ENCODE measurements at places on chromosomes 3 and 15.
A peak's percentile ranks its signal among the peaks of the same experiment; 100 is the strongest.

DNA sequence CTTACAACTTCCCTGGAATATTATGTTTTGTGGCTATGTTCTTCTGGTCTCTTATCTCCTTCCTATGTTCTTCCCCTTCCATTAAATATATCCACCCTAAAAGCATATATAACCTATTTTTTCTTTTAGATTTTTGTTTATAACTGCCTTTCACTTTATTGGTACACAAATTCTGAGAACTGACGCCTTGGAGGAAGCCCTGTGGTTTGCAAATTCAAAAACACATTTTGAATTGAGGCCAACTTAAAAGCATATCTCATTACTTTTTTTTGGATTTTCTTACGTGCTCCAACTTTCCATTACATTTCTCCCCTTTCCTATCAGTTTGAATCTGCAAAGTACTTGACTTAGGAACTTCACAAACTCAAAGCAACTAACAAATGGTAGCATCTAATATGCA lies 15.3 kb upstream of the COLQ start:
- no peak for DNase-seq

- no peak for DNase-seq
Observed at GRCh38 chr15:92327033-92327432, 66.6 kb upstream of the ST8SIA2 start.

GRCh38 chr15:77024273-77025082 lies 29.6 kb downstream of the PSTPIP1 start:
- peak; percentile 10 for DNase-seq

DNA sequence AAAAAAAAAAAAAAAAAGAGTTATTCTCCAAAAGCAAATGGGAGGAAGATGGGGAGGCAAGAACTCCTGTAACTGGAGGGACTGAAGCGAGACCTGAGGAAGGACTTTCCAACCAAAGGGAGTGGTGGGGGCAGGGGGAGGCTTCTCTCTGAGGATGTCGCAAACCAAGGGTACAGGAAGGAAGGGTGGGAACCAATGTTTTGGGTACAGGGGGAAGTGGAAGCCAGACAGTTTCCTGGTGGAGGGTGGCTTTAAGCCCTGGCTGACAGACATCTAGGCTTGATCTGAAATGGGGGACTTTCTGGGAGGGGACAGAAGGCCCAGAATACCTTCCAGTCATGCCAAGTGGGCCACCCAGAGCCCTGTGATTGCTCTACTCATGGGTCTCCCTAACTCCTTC lies 27.0 kb downstream of the VIPR1 start:
- DNase-seq, result no peak

DNA sequence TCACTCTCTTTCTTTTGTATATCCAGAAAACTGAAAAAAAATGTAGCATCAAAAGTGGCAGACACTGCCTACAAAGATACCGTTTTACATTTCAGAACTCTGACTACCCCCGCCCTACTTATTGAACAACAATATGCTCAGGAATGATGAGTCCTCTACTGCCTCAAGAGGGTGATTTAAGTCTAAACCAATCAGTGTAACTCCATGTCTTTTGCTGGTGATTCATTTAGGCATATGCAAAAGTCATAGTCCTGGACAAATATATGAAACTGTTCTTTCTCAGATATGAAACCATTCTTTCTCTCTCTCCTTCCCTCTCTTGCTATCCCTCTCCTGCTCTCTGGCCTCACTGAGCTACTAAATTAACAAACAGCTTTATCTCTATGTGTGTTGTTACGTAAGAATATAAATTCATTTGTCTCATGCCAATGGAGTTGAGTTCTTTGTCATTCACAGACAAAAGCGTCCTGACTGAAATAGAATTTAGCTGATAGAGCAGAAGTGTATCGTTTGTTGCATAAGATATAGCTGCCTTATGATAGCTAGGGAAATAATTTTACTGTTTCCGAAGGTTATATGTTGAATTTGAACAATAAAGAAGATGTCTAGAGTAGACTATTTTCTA lies 133.7 kb upstream of the OSTN start:
- no peak for DNase-seq

DNA sequence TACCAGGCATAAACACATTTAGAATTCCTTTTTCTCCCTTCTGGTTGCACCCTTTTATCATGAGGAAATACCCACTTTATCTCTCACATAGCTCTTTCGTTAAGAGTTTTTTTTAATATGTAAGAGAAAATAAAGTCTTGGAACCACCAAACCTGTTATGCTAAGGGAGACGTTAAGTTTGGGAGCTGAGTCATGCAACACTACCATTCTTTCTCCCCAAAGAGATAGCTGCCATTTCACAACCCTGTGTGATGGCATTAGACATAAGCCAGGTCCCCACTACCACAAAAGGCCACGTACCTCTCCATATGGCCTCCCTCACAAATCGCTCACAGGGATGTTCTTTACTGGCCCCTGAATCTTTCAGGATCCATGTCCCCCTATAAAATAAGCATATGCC lies 7.6 kb upstream of the NIPA1 start:
- DNase-seq, result no peak

GRCh38 chr3:121844892-121845291 lies 9.9 kb downstream of the EAF2 start:
- no peak for DNase-seq

DNA sequence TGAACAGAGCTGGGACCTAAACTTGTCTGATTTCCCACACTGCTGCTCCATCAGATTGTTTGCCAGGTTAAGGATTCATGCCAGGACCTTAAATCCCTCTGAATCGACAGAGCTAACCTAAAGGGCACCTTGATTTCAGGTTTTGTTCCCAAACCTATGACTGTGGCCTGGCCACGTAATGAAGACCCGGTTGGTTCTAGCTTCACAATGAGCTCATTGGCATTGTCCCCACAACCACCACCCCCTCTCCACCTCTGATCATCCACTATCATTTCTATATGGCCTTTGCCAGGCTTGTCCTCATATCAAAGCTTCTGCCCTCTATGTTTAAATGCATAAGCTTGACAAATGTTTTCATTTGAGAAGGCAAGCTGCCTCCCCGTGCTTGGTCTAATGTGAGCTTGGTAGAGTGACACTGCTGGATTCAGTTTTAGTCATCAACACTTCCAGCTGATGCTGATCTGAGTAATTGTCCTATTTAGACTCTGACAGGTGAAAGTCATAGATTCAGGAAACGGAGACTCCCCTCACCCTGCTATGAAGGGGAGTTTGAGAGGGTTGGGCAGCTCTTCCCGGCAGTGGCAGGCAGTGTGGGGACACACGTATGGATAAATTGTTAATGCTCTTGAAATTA lies 407.1 kb upstream of the CFAP20DC start:
- no peak for DNase-seq

- DNase-seq, result no peak
Observed at GRCh38 chr3:78706906-78707523, 1060.8 kb downstream of the ROBO1 start.

DNA sequence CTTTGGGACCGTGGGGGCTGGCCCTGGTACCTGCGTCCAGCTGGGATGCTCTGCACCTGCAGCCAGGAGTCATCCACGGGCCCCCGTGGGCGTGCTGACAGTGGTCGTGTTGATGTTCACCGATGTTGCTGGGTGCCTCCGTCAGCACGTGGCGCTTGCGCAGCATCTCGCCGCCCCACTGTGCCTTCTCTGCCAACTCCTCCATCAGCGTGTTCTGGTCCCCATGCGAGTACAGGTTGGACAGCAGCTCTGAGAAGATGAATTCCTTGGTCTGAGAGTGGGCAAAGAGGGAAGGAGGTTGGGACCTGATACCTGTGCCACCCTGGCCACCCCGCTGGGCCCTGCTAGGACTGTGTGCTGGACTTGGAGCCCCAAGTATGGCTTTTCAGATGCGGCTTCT lies 61.4 kb downstream of the ADAMTS7 start:
- DNase-seq, result no peak

- DNase-seq, result no peak
Observed at GRCh38 chr3:149650828-149651227, 7.0 kb downstream of the WWTR1 start.

DNA sequence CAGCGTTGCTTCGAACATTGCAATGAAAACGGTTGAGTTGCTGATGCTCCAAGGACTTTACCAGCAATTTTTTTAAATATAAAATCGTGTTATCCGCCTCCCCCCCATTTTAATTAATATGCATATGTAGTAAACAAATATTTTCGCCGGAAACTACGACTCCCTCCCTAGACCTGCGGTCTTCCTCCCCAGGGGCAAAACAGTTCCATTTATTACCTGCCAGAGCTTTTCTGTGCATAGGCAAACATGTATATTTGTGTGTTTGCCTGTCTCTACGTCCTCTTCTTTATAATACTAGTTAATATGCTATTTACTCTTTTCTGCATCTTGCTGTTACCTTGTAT lies 593 bp upstream of the RSL24D1 start:
- DNase-seq, result no peak

DNA sequence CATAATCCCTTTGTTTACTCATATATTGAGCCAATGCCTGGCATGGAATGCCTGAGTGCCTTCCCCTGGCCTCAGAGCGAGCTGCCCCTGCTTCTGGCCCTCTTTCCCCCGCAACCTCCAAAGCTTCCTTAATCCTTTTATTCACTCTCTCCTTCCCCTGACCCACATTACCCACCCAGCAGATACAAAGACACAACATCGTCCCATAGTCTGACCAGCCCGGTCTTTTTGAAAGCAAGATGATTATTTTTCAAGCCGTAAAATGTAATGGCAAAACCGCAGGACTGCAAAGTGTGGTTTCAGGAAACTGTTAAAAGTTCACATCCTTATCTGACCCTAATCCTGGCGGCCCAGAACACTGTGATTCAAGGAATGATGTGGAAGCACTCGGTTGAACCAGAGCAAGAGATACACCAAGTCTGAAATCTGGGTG lies 78.4 kb upstream of the LRTM1 start:
- no peak for DNase-seq

DNA sequence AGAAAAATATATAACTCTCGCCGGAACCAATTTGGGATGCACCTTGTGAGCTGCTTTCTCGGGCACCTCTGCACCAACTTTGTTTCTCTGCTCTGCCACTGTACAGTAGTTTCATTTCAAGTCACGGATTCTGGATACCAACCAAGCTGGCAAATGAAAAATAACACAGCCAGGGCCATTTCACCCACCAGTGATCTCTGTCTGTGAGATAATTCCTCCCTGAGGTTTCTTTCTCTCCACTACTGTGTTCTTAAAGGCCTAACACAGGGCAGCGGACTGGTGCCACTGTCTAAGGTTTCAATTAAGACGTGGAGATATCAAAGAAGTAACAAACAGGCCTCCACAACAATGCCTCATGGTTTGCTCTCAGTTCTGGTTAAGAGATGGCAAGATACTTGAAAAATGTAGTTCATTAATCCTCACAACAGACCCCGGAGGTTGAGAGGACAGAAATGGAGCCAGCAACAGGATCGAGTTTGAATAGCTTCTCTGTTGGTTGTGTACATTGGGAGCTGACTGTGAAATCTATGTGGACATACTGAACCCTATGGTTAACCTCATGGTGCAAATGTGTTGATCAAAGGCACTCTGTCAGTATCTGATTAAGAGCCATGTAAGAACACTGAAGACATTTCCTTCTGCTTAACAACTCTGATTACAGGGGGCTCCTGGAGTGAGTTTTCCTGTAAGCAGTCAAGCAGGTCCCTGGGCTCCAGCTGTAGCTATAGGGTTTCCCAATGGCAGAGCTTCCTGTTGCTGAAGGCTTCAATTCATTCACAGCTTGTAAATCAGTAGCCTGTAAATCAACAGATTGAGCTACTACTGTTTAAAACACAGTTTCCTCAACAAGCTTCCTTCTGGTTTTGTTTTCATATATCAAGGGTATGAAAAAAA lies 470.5 kb downstream of the EPHA3 start:
- DNase-seq, result no peak

Data from NCI-H1105 treated with DMSO at 0.1 percent for 48 hours (cell line).